ENCODE measurements at places on chromosomes 12 and 14.

DNA sequence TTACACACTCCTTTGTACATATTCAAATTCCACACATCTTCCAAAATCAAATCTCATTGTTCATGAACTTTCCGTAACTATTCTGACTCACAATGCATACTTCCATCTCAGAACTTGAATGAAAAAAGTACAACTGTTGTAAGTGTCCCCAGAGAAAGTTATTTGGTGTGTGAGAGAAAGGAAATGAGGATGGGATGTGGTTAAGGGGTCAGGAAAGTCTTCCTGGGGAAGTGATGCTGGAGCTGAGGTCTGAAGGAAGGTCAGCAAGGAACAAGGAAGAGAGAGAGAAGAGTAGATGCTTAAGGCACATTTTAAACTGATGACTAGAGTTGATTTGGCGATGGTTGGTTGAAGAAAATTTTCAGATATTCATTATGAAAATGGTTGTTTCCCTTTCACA lies 340.0 kb upstream of the STXBP6 start:
- DNase-seq = no peak

GRCh38 chr12:104372061-104372720 lies 68.7 kb downstream of the EID3 start:
- peak; percentile 28 for DNase-seq

- DNase-seq = peak; percentile 77
Observed at GRCh38 chr12:116600959-116601918, 42.1 kb downstream of the MAP1LC3B2 start.

DNA sequence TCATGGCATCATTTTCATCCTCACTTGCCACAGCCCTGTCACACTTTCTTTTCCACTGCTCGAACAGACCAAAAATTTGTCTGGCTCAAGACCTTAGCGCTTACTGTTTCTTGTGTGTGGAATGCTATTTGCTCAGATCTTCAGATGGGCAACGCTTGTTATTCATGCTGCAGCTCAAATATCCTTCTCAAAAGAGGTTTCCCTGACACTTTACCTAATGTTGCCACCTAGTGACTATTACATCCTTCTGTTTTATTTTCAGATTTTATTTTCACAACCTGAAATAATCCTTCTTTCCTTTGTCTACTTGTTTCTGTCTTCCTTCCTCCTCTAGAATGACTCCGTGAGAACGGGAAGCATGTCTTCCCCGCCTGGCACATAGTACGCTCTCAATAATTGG lies 5.6 kb downstream of the FBXO33 start:
- DNase-seq = peak; percentile 42

- DNase-seq = no peak
Observed at GRCh38 chr12:124664395-124665111, 97.1 kb upstream of the NCOR2 start.

- DNase-seq = no peak
Observed at GRCh38 chr14:77242752-77243151, 28.3 kb downstream of the NGB start.

DNA sequence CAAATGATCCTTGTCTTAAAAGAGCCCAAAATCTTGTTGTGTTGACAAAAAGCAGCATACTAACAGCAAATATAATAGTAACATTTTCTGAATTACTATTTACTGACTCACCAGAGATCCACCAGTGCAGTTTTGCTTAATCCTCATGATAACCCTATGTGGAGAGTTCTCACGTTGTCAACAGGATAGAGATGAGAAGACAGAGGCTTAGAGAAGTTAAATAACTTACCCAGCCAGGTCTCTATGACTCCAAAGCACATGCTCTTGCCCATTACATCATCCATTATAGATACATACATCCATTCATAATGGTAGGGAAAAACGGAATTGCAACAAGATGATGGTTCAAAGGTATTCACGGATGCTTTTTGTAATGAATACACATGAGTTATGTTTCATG lies 111.9 kb downstream of the PAX9 start:
- no peak for DNase-seq

DNA sequence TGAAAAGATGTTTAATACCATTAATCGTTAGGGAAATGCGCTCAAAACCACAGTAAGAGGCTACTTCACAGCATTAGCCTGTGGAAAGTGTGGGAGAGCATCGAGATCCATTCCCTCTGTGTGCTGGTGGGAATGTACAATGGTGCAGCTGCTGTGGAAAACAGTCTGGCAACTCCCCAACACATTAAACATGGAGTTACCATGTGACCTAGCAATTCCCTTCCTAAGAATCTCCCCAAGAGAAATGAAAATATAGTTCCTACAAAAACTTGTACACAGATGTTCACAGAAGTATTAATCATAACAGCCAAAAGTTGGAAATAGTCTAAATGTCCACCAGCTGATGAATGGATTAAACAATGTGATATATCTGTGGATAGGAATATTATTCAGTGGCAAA lies 23.8 kb downstream of the MLXIP start:
- DNase-seq = no peak
